ENCODE measurements at places on chromosomes 4 and X.
A peak's percentile ranks its signal among the peaks of the same experiment; 100 is the strongest.

- DNase-seq, result no peak
Observed at GRCh38 chr4:82705169-82705927, 93.2 kb downstream of the SCD5 start.

DNA sequence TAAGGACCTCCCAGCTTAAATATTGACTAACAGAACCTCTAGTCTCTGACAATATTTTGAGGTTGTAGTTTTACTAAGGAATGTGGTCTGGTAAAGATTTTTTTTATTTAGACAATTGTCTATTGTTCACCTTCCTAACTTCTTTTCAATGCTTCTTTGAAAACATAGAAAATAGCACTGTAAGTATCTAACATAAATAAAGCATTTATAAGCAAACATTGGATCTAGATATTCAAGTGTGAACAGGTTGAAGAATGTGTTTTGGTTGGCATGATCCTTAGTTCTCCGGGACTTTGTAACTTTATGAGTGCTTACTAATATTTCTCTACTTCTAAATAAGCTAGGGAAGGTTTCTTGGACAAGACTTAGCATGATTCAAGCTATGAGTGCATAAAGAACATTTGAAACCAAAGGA lies 285.4 kb upstream of the ARSJ start:
- no peak for DNase-seq

DNA sequence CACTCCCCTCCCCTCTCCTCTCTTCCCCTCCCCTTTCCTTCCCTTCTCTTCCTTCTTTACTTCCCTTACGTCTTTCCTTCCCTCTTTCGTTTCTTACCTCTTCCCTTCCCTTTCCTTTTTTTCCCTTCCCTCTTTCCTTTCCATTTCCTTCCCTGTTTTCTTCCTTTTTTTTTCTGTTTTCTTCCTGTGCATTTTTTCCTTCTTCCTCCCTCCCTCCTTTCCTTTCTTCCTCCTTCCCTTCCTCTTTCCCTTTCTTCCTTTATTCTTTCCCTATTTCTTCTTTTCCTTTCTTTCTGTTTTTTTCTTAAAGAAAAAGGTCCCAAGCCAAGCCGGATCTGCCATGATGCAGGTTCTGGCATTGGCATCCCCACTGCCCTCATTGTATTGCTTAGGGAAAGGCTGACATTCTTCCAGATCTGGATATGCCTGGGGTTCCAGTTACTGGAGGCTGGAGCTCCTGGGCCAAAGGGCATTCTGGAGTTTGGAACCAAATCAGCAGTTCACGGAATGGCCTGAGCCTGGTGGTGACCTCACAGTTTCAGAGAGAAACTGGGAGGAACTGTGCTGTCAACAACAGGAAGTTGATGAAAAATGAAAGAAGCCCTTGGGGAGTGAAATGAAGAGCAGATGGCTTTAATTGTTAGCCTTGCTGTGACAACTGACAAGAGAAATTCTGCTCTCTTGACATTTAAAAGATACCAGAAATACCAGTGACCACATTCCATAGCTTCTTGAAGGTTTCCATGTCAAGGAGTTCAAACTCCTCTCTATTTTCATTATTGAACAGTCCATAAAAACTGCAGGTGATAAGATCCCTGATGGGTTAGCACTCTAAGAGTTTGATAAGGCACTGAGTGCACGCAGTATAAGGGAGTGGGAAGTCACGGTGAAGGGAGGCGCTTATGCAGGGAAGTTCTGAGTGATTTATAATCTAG lies 622.1 kb downstream of the SPRY1 start:
- DNase-seq, result no peak

DNA sequence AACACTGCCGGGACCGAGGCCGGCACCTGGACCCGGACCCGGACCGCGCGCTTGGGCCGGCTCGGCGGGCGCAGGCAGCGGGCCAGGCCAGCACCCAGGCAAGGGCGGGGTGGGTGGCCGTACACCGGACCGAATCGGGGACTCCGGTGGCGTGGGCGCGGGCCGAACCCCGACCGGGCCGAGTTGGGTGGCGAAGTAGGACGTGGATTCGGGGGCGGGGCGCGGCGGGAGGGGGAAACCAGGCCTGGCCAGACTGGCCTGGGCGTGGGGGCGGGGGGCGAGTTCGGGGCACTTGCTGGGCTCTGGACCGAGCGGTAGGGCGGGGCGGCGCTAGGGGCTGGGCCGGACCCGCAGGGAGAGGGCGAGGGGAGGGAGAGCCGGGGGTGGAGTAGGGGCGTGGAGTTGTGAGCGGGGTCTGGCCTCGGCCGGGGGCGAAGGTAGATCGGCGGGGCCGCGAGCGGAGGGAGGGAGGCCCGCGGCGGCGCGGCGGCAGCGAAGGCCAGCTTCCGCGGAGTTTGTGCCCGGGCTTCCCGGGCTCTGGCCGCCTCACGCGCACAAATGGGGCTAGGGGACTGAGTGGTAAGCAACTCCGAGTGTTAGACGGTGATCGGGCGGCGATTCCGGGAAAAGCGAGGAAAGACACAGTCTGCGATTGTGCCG lies 1.8 kb upstream of the BCORL1 start:
- no peak for DNase-seq

DNA sequence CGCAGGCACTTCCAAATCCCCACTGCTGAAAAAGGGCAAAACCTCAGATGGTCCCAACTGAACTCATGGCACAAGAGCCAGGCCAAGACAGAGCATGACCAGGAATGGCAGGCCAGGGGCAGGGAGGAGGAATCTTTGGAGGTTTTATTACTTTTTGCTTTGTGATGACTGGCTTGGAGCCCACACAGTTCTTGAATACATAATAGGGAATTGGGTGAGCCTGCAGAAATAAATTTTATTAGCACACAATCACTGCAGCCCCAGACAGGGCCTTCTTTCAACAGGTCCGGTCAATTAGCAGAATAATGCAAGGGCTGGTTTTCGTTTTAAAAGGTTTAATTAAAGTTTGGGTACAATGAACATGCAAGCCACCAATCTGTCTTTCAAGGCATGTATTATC lies 23.4 kb upstream of the MAMLD1 start:
- DNase-seq, result no peak

DNA sequence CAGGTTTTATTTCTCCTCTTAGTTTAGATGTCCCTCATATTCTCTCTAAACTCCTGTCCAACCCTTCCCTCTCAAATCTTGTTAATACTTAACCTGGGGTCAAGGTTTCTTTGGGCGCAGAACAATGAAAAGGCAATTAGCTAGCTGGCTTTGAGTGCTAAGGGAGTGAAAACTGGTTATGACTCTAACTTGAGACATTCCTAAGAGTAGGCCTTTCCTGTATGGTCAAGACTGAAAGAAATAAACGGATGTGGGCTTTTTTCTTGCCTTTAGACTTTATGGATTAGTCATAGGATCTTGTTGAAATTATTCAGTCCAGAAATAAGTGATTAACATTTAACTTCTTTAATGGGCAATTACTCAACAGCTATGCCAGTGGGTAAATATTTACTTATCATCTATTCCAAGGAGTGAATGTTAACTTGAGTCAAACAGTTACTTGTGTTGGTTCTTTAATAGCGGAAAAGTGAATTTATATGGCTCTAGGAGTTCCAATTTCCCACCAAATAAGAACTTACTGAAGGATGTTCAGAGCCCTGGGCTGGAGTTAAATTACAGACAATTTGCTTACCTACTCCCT lies 141.7 kb upstream of the SCML1 start:
- DNase-seq, result no peak

DNA sequence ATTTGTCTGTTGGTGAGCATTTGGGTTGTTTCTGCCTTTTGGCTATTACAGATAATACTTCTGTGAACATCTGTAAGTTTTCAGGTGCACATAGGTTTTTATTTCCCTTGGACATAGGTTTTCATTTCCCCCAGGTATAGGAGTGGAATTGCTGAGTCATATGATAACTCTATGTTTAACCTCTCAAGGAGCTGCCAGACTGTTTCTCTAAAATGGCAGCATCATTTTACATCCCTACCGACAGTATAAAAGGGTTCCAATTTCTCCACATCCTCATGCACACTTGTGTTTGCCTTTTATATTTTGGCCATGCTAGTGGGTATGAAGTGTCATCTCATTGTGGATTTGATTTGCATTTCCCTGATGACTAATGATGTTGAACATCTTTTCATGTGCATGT lies 53.5 kb downstream of the TMEM164 start:
- no peak for DNase-seq

DNA sequence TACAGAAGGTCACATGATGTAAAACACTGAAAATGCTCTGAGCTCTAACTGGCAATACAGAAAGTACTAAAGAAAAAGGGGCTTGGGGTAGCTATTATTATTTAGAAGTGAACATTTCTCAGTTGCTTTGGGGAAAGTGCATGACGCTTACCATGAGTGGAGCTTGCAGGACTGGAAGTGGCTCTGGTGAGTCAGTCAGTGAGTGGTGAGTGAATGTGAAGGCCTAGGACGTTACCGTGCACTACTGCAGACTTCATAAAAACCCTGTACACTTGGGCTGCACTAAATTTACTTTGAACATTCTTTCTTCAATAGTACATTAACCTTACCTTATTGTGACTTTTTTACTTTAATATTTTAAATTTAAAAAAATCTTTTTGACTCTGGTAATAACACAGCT lies 89.3 kb upstream of the ENPP6 start:
- DNase-seq, result no peak

DNA sequence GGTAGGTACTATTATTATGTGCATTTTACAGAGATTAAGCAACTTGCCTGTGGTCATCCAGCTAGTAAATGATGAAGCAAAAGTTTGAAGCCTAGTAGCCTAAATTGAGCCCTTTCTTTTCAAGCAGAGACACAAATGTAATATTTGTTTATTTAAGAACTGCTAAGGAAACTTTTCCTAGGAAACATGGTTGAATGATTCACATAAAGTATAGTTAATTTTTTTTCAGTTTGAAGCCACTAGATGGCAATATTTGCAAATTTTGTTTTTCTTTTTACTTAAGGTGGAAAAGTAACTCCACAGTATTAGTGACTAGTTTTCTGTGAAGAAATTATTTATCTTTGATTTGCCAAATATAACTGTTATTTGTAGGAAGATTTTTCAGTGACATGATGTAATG lies 52.8 kb upstream of the ANKRD17 start:
- no peak for DNase-seq

DNA sequence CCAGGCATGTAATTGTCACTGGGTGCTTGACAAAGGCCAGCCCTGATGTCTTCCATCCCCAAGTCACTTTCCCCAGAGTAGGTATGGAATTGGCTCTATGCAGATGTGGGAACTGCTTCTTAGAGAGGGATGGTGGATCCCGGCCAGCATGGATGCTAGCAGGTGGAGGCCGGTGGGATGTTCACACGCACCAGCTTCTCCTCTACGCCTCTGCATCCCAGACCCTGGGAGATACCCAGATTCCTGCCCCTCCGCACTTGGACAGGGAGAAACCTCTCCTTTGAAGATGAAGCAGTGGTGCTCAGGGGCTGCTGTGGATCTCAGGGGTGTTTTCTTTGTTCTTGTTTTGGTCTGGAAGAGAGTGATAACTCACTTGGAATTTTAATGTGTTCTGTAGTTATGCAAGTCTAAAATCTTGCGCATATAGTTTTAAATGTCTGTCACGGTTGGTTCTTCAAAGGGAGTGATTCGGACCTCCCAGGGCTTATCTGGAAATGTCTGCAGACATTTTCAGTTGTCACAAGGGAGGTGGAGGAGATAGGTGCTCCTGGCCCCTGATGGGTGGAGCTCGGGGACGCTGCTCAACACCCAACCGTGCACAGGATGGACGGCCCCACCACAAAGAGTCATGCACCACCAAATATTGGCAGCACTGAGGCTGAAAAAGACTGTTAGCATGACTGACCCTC lies 308.0 kb downstream of the DHRSX start:
- DNase-seq, result no peak

DNA sequence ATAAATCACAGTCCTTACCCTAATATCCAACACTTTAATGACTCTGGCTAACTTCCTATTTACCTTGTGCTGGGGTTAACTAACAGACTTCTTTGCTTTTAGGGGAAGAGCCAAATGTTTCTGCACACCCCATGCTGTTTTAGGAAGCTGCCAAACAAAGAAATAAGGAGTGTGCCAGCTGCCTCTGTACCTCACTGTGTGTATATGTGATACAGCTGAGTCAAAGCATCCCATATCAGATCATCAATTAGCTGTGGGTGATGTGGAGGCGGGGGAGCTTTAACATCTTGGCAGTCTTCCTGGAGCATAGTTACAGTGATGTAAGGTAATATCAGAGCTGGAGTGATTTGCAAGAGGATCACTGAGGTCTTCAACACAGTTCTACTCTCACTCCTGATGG lies 95.4 kb downstream of the COL25A1 start:
- no peak for DNase-seq

DNA sequence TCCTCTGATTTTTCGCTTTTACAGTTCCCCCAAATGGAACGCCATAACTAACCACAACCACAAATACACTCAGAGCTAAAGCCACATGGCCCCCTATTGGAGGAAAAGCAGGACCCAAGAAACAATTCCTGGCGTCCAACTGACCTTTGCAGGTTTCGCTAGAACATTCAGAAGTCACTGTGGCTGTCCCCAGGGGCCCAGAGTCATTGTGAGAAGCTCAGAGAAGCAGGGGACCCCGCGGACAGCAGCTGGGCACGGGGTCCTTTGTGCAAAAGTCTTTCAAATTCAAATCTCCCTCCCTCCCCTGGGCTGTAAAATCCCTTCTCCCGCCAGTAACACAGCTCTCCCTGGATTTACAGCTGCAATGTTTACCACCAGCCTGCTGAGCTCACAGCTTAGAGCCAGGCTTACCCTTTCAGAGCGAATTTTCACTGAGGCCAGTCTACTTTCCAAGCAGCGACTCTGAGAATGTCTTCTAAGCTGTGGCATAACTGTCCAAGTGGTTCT lies 214.8 kb downstream of the CRLF2 start:
- peak; percentile 22 for DNase-seq

GRCh38 chrX:110401135-110401534 lies 42.5 kb downstream of the RTL9 start:
- no peak for DNase-seq

- no peak for DNase-seq
Observed at GRCh38 chr4:26151615-26152014, 169.2 kb upstream of the RBPJ start.

DNA sequence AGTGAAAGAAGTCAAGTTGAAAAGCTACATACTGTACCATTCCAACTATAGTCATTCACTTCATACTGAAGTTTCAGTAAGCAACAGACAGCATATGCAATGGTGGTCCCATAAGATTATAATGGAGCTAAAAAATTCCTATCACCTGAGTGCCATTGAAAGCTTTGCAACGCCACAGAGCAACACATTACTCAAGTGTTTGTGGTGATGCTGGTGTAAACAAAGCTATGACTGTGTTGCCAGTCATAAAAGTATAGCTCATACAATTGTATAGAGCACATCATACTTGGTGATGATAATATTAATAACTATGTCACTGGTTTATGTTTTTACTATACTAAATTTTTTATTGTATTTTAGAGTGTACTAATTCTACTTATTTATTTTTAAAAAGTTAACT lies 78.9 kb downstream of the NAF1 start:
- no peak for DNase-seq

GRCh38 chr4:71069063-71069462 lies 75.6 kb downstream of the DCK start:
- DNase-seq, result no peak
